ENCODE measurements at places on chromosomes 16 and 17.

GRCh38 chr17:36117505-36118382 lies 14.1 kb downstream of the CCL4 start:
- no peak for DNase-seq

DNA sequence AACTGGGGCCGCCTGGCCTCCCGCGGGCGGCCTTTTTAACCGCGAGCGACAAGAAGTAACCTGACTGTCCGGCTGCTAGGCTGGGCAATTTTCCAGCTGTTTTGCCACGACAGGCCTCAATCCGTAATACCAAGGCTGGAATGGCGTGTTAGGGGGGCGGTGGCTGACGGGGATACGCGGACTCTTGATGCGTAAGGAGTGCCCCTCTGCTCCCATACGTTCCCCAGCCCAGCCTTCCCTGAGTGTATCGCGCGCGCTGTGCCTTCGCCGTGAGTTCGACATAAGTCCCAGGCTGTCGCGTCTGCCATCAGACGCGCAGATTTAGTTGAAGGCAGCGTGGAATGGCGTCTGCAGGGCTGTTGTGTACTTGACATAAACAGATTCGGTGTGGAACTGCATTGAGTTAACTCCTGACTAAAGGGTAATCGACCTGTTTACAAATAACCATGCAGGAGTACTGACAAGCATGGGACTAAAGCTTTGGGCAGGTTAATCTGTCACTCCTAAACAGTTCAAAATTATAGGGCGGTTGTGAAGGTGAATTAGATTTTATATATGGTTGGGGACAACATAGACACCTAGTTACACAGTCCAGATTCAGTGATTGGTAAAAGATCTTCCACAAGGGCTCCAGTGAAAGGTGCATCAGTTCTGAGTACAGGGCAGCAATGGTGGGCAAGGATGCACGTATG lies 16.6 kb upstream of the ERN1 start:
- peak; percentile 72 for DNase-seq

DNA sequence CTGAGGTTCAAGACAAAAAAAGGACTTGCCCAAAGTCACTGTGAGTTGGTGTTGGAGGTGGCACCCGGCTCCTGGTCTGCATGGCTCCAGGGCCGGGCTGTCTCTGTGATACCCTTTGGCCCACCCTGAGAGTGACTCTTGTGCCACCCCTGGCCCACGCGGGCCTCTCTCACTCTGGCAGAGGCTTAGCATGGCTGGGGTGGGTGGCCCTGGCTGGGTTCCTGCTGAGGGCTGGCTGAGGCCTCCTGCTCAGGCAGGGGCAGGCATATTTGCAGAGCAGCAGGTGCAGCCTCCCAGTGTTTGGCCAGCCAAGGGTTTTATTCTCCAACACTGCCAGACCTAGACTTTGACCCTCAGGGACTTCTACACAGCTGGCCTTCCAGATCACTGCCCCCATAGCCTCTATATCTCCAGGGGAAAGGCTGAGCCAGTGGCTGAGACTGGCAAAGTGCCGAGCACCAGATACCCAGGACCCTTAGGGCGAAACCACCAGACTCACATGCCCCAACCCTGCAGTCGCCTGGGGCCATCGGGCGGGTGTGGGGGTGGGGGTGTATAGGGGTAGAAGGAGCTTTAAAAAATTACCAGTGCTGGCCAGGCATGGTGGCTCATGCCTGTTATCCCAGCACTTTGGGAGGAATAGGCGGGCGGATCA lies 21.5 kb upstream of the ADGRG1 start:
- DNase-seq = no peak

DNA sequence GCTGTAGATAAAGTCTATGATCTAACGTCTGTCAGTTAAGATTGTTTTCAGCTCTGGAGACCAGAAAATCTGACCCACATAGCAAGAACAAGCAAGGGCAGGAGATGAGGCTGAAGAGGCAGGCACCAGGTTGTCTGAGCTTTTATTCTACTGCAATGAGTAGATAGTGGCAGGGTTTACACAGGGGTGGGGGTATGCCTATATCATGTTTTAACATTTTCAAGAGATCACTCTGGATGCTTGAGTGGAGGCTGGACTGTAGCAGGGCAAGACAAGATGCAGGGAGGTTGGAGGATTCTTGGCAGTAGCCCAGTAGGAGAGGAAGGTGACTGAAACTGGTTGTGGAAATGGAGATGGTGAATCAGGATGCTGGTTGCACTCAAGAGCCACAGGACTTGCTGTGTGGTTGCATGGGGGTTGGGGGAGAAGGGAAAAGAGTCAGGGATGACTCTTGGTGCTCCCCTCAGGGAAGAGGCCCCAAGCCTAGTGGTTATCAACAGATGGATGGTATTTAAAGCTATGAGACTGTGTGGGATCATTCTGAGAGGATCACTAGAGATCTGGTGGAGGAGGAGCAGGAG lies 143.1 kb upstream of the KCNJ18 start:
- DNase-seq = no peak

- DNase-seq = no peak
Measured at GRCh38 chr16:22614271-22614947, 103.7 kb downstream of the NPIPB5 start.

Measured in Right ventricle myocardium superior (tissue), 1 donor.